GM23248 (cell line): ENCODE measurements at places on chromosomes 16 and 17. TPM values are rescaled to one million over a fixed set of nuclear protein-coding genes. Genes with fewer than 3 reads are reported as not detected.

- no peak for DNase-seq
Observed at GRCh38 chr17:10089196-10089804, 109.1 kb downstream of the GAS7 start.

DNA sequence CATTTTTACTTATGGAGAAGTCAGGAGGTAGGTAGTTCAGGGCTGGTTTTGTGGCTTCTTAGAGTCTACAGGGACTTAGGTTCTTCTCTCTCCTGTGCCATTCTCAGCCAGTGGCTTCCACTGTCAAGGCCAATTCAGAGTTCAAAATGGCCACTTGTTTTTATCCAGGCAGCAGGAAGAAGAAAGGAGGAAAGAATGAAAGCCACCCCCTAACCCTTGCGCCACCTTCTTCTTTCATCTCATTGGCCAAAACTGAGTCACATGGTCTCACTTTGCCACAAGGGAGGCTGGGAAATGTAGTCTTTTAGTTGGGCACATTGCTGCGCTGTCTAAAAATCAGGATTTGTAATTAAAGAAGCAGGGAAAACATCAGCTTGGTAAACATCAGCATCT lies 60.8 kb upstream of the MED9 start:
- DNase-seq, result peak; percentile 85

GRCh38 chr17:43477832-43478634 lies 5.7 kb upstream of the DHX8 start:
- DNase-seq, result peak; percentile 57

Gene ALOX12
- not detected in 2 replicates for total RNA-seq

Gene ZPBP2
- not detected in 2 replicates for total RNA-seq

Gene STH
- not detected in 2 replicates for total RNA-seq

Gene AURKB
- 9.4 and 18.4 TPM in 2 replicates for total RNA-seq
